CD4-positive, alpha-beta T cell treated with Interleukin-12 subunit alpha and Interleukin-12 subunit beta, for 1 hour (primary cell): ENCODE measurements at places on chromosomes 16 and 17.
A peak's percentile ranks its signal among the peaks of the same experiment; 100 is the strongest.

DNA sequence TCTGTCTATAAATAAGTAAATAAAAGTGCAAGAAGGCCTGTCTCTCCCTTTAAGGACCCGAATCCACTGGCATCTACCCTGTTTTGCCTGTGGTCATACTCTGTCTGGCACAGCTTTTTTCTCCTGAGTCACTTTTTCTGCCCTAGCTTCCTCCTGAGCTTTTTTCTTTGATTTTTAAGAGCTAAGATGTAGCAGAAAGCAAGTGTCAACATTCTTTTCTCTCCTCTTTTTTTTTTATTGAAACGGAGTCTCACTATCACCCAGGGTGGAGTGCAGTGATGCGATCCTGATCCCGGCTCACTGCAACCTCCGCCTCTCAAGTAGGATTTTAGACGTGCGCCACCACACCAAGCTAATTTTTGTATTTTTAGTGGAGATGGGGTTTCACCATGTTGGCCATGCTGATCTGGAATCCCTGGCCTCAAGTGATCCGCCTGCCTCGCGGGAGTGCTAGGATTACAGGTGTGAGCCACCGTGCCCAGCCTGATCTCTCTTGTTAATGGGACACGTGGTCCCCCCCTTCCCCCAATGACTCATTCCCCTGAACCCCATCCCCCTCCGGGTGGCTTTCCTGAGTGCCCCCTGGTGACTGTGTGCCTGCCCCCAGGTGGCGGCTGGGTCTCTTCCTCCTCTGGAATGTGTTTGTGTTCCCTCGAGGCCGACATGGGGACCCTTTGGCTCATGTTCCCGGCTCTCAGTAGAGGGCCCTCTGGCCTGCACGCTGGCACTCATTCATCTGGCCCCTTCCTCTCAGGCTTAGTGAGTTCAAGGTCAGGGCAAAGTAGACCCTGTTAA is 14.2 kb downstream of the C16orf90 start:
- no peak for DNase-seq

DNA sequence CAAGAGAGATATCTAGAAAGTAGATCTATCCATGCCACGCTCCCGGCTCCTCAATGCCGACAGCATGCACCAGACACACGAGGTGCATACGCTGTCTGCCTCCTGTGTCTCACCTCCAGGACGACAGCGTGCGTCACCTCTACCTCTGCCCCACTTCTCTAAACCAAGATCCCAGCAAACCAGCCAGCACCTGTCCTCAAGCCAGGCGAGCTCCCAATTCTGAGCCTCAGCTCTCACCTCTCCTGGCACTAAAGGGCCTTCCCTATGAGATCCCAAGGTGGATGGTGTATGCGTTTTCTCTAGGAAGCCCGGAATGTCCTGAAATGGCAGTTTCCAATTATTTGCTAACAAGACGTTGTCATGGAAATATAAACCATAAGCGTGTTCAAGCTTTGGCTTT is 36.2 kb upstream of the RCVRN start:
- DNase-seq: no peak

DNA sequence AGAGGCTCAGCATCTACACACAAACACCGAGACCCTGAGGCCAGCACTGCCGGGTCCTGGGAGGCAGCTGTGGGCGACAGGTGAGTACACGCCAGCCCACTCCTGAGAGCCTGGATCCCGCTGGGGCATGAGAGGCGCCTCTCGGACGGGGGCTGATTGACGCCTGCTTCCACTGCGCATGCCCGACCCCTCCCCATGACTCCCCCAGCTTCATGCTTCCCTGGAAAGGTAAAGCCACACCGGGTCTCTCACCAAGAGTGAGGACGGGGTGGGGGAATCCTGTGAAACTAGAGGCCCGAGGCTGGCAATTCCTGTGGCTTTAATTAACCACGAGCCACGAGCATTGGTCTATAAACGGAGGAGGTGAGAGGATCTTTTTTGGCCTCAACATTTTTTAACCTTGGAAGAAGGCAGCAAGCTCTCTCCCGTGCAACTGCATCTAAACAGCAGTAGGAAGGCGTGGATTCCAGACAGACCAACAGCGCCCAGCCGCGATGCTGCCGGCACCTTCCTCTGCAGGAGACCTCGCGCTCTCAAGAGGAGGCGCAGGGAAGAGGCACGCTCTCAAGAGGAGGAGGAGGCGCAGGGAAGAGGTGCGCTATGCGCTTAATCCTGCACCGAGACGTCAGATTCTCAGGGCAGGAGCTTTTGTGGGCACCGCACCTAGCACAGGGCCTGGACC is 71.8 kb upstream of the METRNL start:
- no peak for DNase-seq

DNA sequence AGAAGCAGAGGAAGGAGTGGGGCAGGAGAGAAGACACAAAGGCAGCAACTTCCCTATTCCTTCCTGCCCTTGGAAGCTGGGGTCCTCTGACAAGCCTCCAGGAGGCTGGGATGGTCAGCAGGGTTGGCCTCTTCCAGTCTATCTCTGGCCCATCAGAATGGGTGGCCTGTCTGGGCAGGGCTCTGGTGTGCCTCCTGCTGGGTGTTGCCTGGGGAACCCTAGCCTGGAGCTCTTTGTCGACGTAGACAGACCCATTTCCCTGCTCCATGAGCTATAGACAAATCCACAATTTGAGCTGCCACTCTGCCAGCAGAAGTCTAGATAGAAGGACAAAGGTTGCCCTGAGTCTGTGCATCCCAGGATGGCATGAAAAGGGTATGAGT is 11.4 kb downstream of the IGFBP4 start:
- DNase-seq: no peak

- DNase-seq: no peak
Observed at GRCh38 chr17:29341726-29342125, 47.8 kb upstream of the NUFIP2 start.

GRCh38 chr16:69396187-69397061 is 10.6 kb upstream of the TERF2 start:
- DNase-seq: peak; percentile 79

- DNase-seq: no peak
Observed at GRCh38 chr16:49010879-49011278, 270.8 kb downstream of the CBLN1 start.

DNA sequence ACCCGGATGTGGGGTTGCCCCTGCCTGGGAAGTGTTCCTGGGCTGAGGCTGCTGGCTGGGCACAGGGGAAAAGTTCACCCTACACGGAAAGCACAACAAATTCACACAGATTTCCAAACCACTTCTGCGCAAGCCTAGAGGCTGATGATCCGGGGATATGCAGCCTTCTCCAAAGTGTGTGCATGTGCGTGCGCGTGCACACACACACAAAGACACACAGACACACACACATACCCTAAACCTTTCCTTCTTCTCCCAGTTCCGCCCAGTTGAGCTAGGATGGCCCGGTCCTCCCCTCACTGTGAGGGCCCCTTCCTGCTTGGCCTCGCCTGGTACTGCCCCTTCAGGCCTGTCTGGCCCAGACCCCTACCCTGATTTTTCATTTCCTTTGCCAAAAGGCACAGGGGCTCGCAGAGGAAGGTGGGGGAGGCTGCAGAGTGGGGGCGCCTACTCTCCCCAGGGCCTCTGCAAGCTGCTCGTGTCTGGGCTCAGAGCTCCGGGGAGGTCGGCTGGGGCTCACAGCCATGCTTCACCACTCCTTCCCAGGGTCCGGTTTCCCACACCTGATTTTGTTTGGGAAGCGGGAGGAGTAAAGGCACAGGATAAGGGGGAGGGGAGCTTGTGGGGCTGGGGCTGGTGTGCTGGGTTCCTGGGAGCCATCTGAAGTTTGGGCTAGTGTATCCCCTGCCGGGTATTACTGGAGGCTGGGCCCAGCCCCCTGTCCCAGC is 144.7 kb downstream of the ENGASE start:
- DNase-seq: no peak

- no peak for DNase-seq
Observed at GRCh38 chr17:50397919-50398285, 579 bp upstream of the LRRC59 start.

GRCh38 chr16:775236-775796 is 12.9 kb downstream of the RPUSD1 start:
- DNase-seq: no peak

GRCh38 chr16:85328676-85329058 is 216.4 kb upstream of the CIBAR2 start:
- no peak for DNase-seq

DNA sequence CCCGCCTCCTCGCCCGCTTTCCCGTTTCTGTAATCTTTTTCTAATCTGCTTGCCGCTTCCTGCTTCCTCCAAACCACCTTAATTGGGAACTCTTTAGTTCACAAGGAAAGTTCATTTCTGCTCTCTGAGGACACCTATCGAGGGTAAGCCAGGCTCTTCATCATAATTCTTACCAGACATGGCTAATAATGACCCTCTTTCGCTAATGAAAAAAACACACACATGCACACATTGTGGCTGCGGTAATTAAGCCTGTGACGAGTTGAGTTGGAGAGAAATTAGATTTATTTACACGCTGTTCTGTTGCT is 100.6 kb downstream of the ZNF423 start:
- no peak for DNase-seq

GRCh38 chr16:67432506-67432890 is 1.6 kb downstream of the HSD11B2 start:
- no peak for DNase-seq

DNA sequence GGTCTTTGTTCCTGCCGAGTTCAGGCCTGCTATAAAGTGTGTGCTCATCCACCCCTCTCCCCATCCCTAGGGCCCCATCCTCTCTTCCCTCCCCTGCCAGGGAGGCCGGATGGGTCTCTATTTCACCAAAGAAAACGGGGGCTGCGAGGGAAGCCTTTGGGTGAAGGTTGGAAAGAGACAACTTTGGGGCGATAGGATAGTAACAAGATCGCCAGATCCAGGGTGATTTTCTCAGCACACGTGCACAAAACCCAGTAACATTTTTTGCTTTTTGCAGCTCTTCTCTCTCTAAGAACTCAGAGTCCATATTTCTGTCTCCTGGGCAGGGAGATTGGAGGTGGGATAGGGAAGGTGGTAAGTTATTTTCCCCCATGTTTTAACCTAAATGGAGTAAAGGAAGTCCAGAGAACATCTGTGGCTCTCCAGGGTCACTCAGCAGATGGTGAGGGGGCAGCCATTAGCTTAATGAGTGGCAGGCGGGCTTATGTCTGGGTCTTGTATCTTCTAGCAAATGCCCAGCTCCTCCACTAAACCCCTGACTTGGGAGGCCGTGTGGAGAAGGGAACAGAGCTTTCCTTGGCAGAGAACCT is 6.9 kb downstream of the CCR7 start:
- no peak for DNase-seq

- no peak for DNase-seq
Observed at GRCh38 chr17:44935116-44935515, 12.5 kb downstream of the KIF18B start.

DNA sequence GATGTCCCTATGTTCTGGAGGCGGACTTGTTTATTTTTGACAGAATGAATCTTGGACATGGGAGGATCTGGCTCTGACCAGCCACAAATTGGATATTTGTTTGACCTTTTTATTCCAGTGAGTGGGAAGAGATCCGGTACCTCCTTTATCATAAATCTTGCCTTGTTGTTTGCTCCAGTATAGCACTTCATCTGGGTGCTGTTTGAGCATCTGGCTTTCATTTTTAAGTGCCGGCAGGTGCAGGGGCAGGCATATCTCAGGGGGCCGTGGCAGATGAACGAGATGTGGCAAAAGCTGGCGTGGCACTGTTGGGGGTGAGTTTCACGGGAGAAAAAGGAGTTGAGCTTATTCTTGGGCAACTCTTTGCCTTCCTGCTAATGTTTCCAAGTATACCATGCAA is 37.8 kb downstream of the MSI2 start:
- DNase-seq: no peak

DNA sequence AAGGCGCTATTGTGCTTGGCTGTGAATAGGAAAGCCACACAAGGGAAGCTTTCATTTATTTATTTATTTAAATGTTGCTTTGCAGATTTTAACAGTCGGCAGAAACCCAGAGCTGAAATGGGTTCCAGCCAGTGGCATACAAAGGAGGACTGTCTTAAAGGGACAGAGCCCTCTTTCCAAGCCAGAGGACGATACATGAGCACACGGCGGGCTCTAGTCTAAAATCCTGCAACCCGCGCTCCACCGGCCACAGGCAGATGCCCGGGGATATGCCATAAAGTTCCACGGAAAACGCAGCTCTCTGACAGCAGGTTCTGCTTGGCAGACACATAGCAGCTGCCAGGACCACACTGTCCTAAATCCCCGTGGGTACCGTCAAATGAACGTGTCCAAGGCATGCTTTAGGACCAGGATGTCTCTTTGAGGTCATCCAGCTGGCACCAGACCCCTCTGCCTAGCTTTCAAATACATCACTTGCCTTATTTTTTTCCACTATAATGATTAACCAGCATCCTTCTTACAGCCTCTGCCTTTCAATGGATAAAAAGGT is 64.6 kb downstream of the CYTH1 start:
- no peak for DNase-seq

GRCh38 chr17:11944587-11944986 is 52.7 kb downstream of the ZNF18 start:
- no peak for DNase-seq

GRCh38 chr17:77242118-77242851 is 101.5 kb downstream of the SEC14L1 start:
- no peak for DNase-seq

GRCh38 chr16:75377729-75378386 is 55.4 kb downstream of the CFDP1 start:
- no peak for DNase-seq
